ENCODE measurements at places on chromosomes 4 and X. TPM values are rescaled to one million over a fixed set of nuclear protein-coding genes. Genes with fewer than 3 reads are reported as not detected.
A peak's percentile ranks its signal among the peaks of the same experiment; 100 is the strongest.

DNA sequence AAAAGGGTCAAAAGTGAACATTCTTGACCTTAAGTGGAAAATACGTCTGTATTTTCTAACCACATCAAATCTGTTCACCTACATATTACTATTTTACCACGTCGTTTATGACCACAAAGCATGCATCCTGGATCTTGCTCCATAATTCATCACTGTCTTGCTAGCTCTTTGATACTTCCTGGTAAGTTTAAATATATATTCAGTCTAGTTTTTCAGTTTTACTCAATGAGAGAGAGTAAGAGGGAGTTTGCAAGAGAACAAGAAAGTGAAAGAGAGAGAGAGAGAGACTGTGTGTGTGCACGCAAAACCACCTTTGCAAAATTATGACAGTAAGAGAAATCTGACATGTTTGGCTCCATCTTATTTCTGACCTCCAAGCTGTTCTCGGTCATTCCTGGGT, 173.7 kb upstream of the GALNTL6 start:
- DNase-seq: no peak

DNA sequence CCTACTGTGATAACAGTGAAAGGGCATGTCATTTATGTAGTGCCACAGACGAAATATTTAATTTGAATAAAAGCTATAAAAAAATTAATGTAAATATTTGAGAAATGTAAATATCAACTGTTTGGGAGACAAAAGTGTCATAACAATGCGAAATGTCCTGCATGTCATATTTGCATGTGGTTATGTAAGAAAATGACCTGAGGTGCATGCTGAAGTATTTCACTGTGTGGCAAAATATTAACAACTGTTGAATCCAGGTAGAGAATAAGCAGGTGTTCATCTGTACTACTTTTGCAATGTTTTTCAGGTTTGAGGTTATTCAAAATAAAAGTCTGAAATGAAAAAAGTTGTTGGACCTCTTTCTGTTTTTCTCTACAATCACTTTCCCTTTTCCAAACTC, 30.9 kb downstream of the PROM1 start:
- DNase-seq: no peak

The ODAPH gene
- total RNA-seq: 3.1 TPM

The WWC2 gene
- 36.8 TPM for total RNA-seq

The DAPP1 gene
- total RNA-seq: 9.1 TPM

GRCh38 chrX:9396930-9397329, 67.9 kb upstream of the TBL1X start:
- no peak for DNase-seq

The RAB33A gene
- 18.8 TPM for total RNA-seq

GRCh38 chr4:89305028-89305427, 2.6 kb downstream of the GPRIN3 start:
- DNase-seq: no peak

GRCh38 chr4:169492436-169493163, 119.8 kb downstream of the NEK1 start:
- peak; percentile 3 for DNase-seq

DNA sequence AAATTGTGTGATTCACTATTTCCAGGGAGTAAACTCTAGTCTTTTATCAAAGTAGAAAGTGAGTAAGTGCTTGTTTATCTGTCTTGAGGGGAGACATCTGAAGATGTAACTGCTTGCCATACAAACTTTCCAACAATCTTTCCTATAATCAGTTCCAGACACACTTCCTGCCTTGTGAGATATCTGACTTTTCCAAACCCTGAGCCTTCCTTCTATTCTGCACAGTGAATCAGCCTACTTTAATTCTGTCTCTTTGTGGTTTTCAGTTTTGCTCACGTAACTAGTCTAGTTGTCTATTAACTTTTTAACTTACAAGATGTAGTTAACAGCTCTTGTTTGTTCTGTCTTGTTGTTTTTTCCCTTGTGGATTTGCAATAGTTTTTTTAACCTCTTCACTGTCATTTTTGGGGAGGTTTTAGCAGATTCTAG, 947.8 kb downstream of the C4orf33 start:
- DNase-seq: peak; percentile 40

DNA sequence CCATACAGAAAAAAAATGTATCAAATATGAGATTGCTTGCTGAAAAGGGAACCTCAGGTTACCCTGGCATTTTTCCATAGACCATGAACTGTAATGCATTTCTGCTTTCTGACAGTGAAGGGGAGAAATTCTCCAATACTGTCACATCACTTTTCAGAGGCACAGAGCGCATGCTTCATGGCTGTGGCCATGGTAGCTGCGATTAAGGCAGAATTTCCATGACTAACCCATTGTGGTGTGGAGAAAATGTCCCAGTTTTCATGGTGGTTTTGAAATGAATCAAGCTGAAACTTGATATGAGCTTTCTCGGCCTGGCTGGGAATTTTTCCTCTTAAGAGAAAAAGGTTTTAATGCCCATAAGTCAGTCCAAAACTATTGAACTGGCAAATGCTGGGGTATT, 39.5 kb upstream of the MAP3K15 start:
- DNase-seq: no peak

DNA sequence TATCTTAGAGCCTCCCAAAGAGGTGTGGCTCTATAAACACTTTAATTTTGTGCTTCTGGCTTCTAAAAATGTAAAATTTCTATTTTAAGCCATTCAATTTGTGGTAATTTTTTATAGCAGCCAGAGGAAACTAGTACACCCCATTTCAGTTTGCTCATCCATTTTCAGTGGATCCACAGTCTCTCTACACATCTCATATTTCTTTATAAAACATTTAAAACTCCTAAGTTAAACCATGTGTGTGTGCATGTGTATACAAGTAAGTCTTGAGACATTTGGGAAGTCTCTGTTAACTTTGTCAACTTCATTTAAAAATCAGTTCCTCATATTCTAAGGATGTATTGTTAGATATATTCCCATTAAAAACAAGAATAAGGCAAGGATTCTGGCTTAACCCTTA, 273.2 kb downstream of the IL15 start:
- DNase-seq: no peak

The THAP9 gene
- 12.0 TPM for total RNA-seq

- no peak for DNase-seq
Measured at GRCh38 chr4:152097371-152097770, 336.6 kb upstream of the GATB start.

DNA sequence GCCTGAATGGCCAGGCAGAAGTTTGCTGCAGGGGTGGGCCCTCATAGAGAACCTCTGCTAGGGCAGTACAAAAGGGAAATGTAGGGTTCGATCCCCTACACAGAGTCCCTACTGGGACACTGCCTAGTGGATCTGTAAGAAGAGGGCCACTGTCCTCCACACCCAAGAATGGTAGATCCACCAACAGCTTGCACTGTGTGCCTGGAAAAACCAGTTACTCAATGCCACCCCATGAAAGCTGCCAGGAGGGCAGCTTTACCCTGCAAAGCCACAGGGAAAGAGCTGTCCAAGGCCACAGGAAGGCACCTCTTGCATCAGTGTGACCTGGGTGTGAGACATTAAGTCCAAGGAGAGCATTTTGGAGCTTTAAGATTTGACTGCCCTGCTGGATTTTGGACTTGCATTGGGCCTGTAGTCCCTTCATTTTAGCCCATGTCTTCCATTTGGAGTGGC, 781.6 kb downstream of the TRAM1L1 start:
- no peak for DNase-seq

- DNase-seq: no peak
Measured at GRCh38 chr4:147325571-147325981, 155.3 kb upstream of the EDNRA start.

The PPP2R3B gene
- 42.6 TPM for total RNA-seq

GRCh38 chrX:27598312-27598711, 8.2 kb downstream of the DCAF8L2 start:
- no peak for DNase-seq

The MGARP gene
- 21.2 TPM for total RNA-seq

DNA sequence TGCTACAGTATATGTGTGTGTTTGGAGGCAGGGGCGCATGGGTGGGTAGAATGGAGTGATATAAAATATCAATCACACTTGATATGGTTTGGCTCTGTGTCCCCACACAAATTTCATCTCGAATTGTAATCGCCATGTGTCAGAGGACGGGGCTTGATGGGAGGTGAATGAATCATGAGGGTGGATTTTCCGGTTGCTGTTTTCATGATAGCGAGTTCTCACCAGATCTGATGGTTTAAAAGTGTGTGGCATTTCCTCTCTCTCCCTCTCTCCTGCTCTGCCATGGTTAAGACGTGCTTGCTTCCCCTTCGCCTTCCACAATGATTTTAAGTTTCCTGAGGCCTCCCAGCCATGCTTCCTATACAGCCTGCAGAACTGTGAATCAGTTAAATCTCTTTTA, 14.8 kb downstream of the SOWAHB start:
- DNase-seq: peak; percentile 27

The USP17L17 gene
- not detected for total RNA-seq

The CCDC120 gene
- 1.7 TPM for total RNA-seq

DNA sequence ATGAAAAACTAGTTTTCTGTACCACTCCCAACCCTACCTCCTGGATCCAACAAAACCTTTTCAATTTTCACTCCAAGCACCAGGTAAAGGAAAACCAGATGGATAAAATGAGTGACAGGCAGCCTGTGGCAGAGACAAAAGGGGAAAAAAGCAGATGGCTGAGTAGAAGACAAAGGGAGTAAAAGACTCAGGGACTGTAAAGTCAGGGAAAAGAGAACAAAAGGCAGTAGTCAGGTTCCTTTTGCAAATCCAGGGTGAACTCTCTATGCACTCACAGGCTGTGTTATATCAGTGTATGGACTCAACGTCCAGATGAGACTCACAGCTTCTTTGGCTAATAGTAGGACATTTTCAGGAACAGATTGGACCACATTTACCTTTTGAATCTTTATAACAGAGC, 54.2 kb downstream of the QRFPR start:
- no peak for DNase-seq

DNA sequence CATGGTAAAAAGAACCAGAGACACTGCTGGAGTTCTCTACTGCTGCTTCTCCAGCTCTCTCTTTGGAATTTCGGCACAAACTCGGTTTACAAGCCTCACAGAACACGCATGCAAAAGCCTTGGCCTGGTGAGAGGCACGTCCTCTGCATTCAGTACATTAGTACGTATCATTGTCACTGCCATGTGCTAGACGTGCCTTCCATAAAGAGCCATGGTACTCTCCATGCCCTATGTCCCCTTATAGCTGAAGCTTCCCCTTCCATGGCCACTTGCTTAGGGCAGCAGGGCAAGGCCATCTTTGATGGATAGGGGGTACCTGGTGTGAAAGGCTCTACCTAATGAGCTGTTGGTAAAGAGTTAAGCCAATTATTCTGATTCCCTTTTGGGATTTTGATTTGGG, 35.0 kb downstream of the DIPK2B start:
- DNase-seq: no peak

The CC2D2A gene
- total RNA-seq: 65.7 TPM

- no peak for DNase-seq
Measured at GRCh38 chr4:121642876-121643585, 53.7 kb downstream of the ANXA5 start.

DNA sequence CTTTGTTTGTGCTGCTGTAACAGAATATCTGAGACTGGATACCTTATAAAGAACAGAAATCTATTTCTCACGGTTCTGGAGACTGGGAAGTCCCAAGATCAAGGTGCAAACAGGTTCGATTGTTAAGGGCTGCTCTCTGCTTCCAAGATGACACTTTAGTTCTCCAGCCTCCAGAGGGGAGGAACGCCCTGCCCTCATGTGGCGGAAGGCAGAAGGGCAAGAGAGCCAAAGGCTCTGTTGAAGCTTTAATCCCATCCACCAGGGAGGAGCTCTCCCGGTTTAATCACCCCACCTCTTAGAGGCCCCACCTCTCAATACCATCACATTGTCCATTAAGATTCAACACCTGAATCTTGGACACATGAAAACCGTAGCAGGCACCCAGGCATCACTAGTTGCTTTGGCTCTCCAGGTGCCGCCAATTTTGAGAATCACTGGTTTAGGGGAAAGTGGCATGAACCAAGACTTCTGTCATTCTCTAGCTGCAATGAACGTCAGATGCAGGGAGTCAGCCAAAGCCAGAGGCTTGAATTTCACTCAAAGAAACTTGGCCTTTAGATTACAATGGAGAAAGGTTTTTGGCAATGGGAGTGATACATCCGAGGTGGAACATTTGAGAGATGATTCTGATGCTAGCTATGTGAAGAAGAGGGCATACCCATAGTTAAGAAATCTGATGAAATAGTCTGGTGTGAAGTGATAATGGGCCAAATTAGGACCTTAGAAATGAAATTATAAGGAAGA, 15.7 kb downstream of the FHL1 start:
- no peak for DNase-seq

- no peak for DNase-seq
Measured at GRCh38 chr4:186188107-186188506, 3.3 kb upstream of the CYP4V2 start.

GRCh38 chrX:107750861-107751445, 24.6 kb downstream of the TSC22D3 start:
- DNase-seq: no peak

DNA sequence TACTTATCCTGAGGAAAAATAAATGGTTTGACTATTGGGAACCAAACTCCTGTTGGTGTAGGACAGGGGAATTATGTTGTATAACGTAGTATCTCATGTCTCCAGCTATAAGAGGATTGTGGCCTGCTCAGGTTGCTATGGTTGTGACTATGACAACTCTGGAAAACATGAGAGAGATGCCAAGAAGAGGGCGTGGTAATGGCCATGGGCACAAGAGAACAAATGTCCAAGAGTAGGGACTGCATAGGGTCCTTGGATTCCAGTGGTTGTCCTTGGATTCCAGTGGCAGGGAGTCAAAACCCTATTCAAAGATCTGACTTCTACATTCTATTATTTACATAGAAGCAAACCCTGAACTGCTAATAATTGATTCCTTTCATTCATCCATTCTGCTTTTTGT, 6.8 kb upstream of the MOB1B start:
- DNase-seq: no peak

DNA sequence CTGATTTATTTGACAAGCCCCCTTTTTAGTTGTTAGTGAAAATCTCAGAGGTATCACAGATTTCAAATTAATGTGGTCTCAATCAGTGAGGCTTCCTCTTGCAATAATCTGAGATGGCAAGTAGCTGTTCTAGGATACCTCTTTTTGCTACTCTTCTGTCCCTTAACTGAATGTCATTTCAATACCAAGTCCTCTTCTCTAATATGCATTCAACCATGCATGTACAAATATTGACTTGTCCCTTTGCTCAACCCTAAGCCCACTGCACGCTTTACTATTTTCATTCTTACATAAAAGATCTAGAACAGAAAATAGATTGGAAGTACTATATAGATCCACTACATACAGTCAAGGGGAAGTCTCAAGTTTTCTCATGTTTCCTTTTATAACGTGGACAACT, 164.2 kb downstream of the CBR4 start:
- no peak for DNase-seq

- no peak for DNase-seq
Measured at GRCh38 chr4:37634180-37634579, 52.0 kb downstream of the RELL1 start.

GRCh38 chr4:120877021-120877420, 45.5 kb downstream of the PRDM5 start:
- DNase-seq: no peak

- DNase-seq: peak; percentile 8
Measured at GRCh38 chrX:85375333-85375738, 4.1 kb downstream of the POF1B start.

GRCh38 chr4:182593864-182594263, 323.3 kb downstream of the DCTD start:
- DNase-seq: no peak

The NEUROG2 gene
- 2.2 TPM for total RNA-seq

GRCh38 chr4:77922158-77923094, 59.8 kb downstream of the MRPL1 start:
- DNase-seq: no peak

Measured in umbilical cord (tissue), 2 donors.